ENCODE measurements at places on chromosomes 16 and 17. TPM values are rescaled to one million over a fixed set of nuclear protein-coding genes. Genes with fewer than 3 reads are reported as not detected.

The FN3K gene
- total RNA-seq, result 2.0 TPM

The ZNF469 gene
- 0.32 TPM for total RNA-seq

DNA sequence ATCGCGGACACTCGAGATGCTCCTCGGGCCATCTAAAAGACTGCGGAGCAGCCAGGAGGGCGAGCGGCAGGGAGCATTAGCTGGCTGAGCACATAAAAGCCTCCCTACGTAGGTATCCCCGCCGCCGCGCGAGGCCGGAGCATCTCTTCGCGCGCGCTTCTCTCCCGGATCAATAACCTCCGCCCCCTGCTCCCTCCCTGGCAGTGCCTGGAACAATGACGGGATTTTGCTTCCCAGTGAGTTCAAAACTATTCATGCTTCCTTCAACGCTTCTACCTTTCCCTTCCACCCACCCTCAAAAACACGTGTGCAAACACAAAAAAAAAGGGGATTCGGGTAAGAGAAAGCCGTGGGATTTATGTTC is 984 bp downstream of the CENPV start:
- peaks cover 15% of the 10 kb centered on the region for H3K4me1 ChIP-seq
- peak; percentile 47 for DNase-seq
- no peak overlapping the region for H3K27ac ChIP-seq
- peak overlapping the region; percentile 68 for H3K4me3 ChIP-seq

DNA sequence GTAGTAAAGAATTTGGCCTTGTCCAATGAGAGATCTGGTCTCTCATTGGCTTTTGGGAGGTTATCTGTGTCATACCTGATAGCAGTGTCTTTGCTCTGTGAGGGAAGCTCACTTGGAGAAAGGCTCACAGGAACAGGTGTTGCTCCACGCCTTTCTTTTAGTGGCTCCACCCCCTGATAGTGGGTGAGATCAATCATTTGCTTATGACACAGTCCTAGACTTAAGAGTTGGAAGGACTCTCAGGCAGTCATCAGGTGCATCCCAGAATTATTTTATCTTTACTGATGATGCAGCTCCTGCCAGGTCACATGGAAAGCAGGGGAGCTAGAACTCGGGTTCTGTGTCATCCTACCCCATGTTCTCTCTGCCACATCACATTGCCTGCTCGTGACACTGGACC is 59.3 kb downstream of the CENPV start:
- H3K36me3 ChIP-seq, result no peaks in the 10 kb centered on the region
- no peaks in the 10 kb centered on the region for H3K27me3 ChIP-seq
- H3K4me1 ChIP-seq, result peaks cover 12% of the 10 kb centered on the region
- no peak for DNase-seq
- H3K4me3 ChIP-seq, result no peak overlapping the region
- H3K27ac ChIP-seq, result no peak overlapping the region

GRCh38 chr16:88010343-88010967 is 59.2 kb downstream of the BANP start:
- no peaks in the 10 kb centered on the region for H3K27me3 ChIP-seq
- H3K4me3 ChIP-seq, result no peak overlapping the region
- no peak for DNase-seq
- H3K4me1 ChIP-seq, result no peaks in the 10 kb centered on the region

- DNase-seq, result no peak
- no peak within 1 kb of the TSS for H3K4me3 ChIP-seq
- no peak within 1 kb of the TSS for H3K27ac ChIP-seq
- no peaks in the 10 kb centered on the region for H3K36me3 ChIP-seq
- H3K27me3 ChIP-seq, result peaks cover 2% of the 10 kb centered on the region
Measured at GRCh38 chr17:74431568-74432423, at the start of gene GPRC5C. Gene GPRC5C, plus strand, starts transcription at chr17:74432088. Its CDS starts 7,689 bp downstream, at chr17:74439777.

DNA sequence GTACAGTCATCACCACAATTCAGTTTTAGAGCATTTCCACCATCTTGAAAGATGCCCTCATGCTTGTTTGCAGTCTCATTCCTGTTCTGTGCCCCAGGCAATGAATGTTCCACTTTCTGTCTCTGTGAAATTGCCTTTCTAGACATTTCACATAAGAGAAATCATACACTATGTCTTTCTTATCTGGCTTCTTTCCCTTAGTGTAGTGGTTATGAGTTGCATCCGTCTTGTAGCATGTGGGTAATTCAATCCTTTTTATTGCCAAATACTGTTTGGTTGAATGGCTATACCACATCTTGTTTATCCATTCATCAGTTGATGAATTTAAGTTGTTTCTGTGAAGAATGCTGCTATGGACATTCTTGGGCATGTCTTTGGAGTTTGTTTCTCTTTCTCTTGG is 132.5 kb upstream of the PLCG2 start:
- H3K27ac ChIP-seq, result no peak overlapping the region
- no peaks in the 10 kb centered on the region for H3K4me1 ChIP-seq
- no peak for DNase-seq
- H3K4me3 ChIP-seq, result no peak overlapping the region
- H3K36me3 ChIP-seq, result peaks cover 3% of the 10 kb centered on the region
- no peaks in the 10 kb centered on the region for H3K27me3 ChIP-seq

GRCh38 chr16:17389384-17389783 is 81.4 kb downstream of the XYLT1 start:
- H3K27me3 ChIP-seq, result no peaks in the 10 kb centered on the region
- no peaks in the 10 kb centered on the region for H3K4me1 ChIP-seq
- no peak for DNase-seq
- no peak overlapping the region for H3K4me3 ChIP-seq
- no peak overlapping the region for H3K27ac ChIP-seq

GRCh38 chr16:23832882-23833281 is 2.9 kb upstream of the PRKCB start:
- no peak for DNase-seq
- no peaks in the 10 kb centered on the region for H3K36me3 ChIP-seq
- peaks cover 28% of the 10 kb centered on the region for H3K4me1 ChIP-seq
- no peak overlapping the region for H3K27ac ChIP-seq
- H3K4me3 ChIP-seq, result no peak overlapping the region
- H3K27me3 ChIP-seq, result no peaks in the 10 kb centered on the region

DNA sequence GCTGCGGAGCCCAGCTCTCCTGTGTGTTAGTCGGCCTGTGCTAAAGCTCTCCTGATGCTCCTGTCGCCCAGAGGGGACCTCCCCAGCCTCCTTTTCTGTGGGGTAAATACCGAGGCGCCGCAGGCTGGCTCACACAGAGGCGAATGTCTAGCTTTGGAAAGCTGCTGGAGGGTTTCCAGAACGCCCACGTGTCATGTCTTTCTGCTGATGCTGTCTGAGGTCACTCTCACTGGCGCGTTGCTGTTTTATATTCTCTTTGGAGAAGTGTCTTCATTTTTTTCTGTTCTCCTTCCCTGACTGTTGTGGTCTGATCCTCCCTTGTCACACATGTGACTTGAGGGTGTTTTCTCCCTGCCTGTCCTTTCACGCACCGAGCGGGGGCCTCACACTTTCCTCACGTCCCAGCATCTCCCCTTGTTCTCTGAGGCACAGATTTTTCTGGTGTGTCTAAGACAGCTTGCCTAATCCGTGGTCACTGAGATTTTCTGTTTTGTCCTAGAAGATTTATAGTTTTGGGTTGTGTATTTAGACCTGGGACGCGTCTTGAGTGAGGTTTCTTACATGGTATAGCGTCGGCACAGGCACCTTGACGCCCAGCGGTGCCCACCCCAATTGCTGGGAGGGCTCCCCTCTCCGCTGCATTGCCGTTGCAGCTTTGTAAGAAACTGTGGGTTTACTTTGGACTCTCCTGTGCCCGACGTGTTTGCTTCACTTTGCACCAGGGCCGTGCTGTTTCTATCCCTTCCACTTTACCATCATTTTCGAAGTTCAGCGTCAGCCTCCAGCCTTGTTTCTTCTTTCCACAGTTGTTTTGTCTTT is 92.1 kb upstream of the ZNF750 start:
- peaks cover 65% of the 10 kb centered on the region for H3K36me3 ChIP-seq
- no peak overlapping the region for H3K4me3 ChIP-seq
- no peaks in the 10 kb centered on the region for H3K27me3 ChIP-seq
- H3K4me1 ChIP-seq, result no peaks in the 10 kb centered on the region

DNA sequence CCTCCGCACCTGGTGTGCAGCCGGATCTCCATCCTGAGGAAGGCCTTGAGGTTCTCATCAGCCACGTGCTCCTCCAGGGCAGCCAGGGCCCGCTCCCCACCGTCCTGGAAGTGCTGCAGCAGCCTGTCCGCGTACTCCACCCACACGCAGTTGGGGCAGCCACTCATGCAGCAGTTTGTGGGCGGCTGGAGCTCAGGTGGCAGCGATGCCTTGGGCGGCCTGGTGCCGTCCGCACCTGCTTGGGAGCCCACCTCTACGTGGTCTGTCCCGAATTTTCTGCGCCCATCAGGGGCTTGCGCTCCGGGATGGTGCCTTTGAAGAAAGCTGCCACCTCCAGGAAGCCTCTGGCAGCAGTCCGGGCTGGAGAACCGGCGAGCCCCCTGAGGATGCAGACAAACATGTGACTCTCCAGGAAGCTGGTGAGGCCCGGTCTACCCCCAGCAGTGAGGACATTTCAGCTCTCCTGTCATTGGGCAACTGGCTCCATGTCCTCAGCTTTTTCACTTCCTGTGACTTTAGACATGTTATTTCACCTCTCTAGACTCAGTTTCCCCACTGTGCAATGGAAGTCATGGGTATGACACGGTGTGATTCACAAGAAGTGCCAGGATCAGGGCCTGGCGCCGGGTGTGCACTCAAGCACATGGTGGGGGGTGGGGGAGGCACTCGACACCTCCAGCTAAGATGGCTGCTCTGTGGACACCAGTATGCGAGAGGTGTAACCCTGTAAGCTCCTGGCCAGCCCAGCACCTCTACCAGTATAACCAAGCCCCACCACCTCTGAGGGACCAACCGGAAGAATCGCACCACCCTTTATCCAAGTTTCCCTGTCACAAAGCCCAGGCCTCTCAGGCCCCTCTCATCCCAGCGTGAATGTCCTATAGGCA is 957 bp downstream of the OXLD1 start:
- peak overlapping the region; percentile 90 for H3K27ac ChIP-seq
- no peak for DNase-seq
- H3K36me3 ChIP-seq, result peaks cover 13% of the 10 kb centered on the region
- peaks cover 43% of the 10 kb centered on the region for H3K4me1 ChIP-seq
- no peaks in the 10 kb centered on the region for H3K27me3 ChIP-seq

DNA sequence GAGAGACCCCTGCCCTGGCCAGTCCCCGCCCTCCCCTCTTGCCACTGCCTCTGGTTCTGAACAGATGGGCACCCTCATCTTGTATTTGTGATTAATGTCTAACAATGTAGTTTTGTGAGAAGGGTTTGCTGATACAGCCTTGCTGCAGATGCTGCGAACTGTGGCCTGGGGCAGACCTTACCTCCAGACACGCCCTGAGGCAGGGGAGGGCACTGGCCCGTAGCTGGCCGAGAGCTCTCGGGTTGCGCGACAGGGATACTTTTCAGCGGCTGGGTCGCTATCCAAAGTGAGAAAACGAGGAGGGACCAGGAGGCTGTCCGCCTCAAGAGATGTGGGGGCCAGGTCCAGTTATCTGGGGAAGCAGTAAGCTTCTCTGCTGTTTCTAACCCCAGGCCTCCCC is 21.9 kb downstream of the STH start:
- H3K4me1 ChIP-seq, result peaks cover 32% of the 10 kb centered on the region
- no peak overlapping the region for H3K4me3 ChIP-seq
- DNase-seq, result no peak
- peak overlapping the region; percentile 67 for H3K27ac ChIP-seq

GRCh38 chr16:12629271-12629670 is 174.4 kb downstream of the CPPED1 start:
- H3K4me3 ChIP-seq, result no peak overlapping the region
- no peaks in the 10 kb centered on the region for H3K4me1 ChIP-seq
- H3K27me3 ChIP-seq, result no peaks in the 10 kb centered on the region
- no peaks in the 10 kb centered on the region for H3K36me3 ChIP-seq

GRCh38 chr17:76329664-76330063 is 21.6 kb upstream of the QRICH2 start:
- H3K36me3 ChIP-seq, result peaks cover 43% of the 10 kb centered on the region
- no peak overlapping the region for H3K27ac ChIP-seq
- no peak overlapping the region for H3K4me3 ChIP-seq
- no peaks in the 10 kb centered on the region for H3K4me1 ChIP-seq
- no peak for DNase-seq

GRCh38 chr16:85983606-85984230 is 84.8 kb downstream of the IRF8 start:
- no peaks in the 10 kb centered on the region for H3K4me1 ChIP-seq
- DNase-seq, result no peak
- no peak overlapping the region for H3K4me3 ChIP-seq
- H3K27me3 ChIP-seq, result no peaks in the 10 kb centered on the region

DNA sequence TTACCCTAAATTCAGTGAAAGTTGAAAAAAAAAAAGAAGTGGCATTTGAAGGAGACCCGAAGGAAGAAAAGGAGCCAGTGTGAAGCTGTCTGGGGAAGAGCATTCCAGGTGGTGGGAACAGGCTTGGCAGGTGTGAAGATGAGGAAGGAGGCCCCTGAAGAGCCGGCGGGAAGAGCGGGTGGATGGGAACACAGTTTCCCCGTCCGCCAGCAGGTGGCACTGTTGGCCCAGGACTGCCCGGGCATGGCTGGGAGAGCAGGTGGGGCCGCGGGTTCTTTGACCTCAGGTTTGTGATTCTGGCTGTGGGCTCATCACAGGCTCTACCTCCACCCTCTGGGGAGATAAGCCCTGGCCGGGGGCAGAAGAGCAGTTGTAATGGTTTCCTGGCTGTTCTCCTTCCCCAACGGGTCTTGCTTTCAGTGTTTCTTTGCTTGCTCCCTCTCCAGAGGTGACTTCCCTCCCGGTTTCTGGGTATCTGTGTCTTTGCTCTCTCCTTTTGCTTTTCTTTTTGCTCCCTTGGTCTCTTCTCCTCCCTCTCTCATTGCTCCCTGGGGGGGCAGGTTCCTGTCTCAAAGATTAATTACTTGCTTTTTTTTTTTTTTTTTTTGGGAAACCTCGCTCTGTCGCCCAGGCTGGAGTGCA is 32.3 kb downstream of the RAP1GAP2 start:
- peaks cover 5% of the 10 kb centered on the region for H3K36me3 ChIP-seq
- peak; percentile 71 for DNase-seq
- H3K27me3 ChIP-seq, result no peaks in the 10 kb centered on the region
- H3K4me3 ChIP-seq, result peak overlapping the region; percentile 15
- no peak overlapping the region for H3K27ac ChIP-seq

DNA sequence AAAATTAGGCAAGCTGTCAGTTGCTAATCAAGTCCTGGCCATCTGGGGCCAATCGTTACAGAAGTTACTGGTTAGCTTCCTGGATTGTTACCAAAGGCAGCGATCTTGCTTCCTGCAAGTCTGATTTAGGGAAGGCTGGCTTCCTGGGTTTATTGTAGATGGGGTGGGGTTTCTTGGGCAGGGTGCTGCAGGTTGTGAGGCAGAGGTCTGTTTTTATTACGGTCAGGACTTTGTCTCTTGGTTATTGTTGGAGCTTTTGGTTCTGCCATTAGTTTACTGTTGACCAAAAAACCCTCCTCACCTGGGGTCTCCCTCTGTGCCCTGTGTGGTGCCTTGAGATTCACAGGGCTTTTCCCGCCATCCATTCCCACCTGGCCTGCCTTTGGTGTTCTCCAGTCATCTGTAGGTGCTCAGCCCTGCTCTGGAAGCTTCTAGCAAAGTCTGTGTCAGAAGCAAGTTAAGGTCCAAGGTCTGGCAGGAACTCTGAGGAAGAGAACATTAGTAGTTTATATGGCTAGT is 36.9 kb downstream of the SLC47A1 start:
- no peaks in the 10 kb centered on the region for H3K36me3 ChIP-seq
- H3K4me1 ChIP-seq, result no peaks in the 10 kb centered on the region
- no peak for DNase-seq
- no peak overlapping the region for H3K27ac ChIP-seq
- H3K27me3 ChIP-seq, result no peaks in the 10 kb centered on the region
- no peak overlapping the region for H3K4me3 ChIP-seq
